ENCODE measurements at places on chromosomes 5 and 9.

DNA sequence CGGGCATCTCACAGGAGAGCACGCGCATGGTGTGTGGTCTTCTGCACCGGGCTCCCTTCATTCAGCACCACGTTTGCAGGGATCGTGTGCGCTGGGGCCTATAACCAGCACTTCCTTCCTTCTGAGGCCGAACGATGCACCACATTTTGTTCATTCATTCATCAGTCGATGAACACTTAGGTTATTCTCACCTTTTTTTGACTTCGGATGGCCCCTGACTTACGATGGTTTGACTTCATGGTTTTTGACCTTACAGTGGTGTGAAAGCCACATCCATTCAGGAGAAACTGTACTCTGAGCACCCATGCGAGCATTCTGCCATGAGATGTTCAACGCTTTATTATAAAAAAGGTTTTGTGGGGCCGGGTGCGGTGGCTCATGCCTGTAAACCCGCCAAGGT is 27.5 kb downstream of the TSPAN17 start:
- no peak for DNase-seq

GRCh38 chr9:101458963-101459631 is 23.5 kb upstream of the ALDOB start:
- DNase-seq: no peak

DNA sequence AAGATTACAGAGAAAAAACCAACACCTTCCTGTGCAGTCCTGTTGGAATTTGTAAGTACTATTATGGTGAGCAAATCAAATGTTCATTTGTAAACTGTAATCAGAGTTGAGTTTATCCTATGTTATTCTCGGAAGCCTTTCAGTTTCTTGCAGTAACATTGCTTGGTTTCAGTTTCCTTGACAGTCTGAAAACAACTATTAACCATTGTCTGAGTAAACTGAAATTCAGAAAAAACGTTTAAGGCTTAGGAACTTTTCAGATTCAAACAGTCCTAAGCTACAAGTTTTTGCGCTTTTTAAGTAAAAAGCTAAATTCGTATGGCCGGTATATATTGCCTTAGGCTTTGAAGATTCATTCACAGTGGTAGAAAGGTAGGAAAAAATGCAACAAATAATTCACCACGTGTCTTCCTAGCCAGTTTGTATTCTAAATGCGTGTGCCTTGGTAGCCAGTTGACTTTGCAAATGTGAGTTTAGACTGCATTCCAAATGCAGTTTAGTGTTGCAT is 2.5 kb downstream of the GPBP1 start:
- no peak for DNase-seq

- DNase-seq: no peak
These were observed 232.8 kb downstream of the PDE4D start for GRCh38 chr5:59660737-59661136.

DNA sequence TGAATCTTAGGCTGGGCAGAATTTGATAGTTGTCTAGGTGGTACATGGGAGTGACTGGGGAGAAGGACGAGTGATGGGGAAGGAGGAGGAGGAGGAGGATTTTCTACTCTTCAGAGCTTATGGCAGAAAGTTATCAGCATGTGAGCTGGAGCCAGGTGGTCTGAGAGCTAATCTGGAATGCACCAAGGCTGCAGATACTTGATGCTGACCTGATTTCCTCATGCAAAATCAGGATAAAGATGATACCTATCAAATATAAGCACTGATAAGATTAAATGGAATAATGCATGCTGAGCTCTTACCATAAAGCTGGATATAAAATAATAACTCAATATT is 250.4 kb downstream of the SEMA5A start:
- no peak for DNase-seq

DNA sequence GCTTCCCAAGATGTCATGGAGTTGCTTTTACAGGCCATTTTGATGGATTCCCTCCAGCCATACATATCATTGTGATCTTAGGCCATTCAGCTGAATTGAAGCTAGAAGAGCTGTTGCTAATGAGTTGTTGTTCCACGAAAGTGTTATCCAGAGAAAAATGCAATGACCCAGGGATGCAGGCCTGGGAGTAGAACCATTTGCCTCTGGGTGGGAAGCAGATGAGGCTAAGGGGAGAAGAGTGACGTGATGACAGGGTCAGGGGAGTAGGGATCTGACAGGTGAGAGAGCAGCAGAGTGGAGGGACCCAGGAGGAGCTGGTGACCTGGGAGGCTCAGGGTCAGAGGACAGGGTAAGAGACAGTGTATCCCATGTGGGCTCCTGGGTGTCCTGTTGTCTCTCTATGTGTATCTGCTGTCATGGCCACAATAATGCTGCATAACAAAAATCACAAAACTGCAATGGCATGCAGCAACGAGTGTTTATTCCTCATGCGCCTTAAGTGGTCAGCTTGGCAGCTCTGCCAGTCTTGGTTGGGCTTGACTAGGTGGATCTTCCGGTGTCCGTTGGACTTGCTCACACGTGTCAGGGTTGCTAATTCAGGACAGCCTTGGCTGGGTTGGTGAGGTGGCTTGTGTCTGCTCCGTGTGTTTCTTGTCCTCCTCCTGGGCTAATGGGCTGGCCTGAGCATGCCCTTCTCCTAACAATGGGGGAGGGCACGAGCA is 90.6 kb downstream of the LIFR start:
- no peak for DNase-seq

DNA sequence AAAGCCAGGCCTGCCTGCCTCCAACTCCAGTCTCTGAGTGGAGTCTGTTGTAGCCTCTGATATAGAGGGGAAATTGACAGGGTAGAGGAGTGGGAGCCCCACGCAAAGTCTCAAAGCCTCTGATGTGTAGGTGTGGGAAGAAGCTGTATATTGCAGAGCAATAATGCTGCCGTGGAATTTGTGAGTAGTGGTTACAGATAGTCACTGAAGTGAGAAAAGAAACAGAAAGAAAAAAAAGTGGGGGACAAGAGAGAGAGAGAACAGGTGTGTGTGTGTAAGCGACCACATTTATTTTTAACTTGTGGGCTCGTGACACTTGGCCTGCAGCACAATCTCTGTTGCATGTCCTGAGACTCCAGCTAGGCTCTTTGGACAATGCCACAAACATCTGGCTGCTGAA is 227.8 kb downstream of the NSG2 start:
- no peak for DNase-seq

- no peak for DNase-seq
These were observed 21.7 kb upstream of the SPINK7 start for GRCh38 chr5:148290271-148291195.

DNA sequence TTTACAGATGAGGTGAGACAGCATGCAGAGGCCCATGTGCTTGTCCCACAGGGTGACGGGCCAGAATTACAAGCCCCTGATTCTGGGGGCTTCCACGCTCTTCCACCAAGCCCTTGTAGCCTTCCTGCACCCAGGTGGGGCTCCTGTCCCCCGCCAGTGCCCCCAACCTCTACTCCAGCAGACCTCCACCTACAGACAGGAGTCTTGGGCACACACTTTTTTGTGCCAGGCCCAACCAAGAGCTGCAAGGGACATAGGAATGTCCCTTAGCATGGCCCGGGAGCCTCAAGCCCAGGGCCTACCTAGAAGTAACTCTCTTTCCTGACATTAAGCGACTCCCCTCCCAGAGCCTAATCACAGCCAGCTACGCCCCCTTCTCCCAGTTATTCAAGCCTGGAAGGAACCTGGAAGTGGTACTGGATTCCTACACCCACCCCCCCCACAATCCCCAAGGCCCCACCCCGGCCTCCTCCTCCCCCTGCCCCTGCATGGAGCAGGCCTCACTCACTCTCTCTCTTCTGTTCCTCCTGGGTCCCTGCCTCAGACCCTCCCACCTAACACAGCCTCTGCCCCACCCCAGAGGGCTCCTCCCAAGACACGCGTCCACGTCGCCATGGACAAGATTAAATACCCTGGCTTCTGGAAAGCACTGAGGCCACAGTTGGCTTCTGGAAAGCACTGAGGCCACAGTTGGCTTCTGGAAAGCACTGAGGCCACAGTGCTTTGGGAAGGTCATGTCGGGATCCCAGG is 30.5 kb downstream of the ADAMTS2 start:
- no peak for DNase-seq

- no peak for DNase-seq
These were observed 23.3 kb downstream of the KCNMB1 start for GRCh38 chr5:170365831-170366230.

DNA sequence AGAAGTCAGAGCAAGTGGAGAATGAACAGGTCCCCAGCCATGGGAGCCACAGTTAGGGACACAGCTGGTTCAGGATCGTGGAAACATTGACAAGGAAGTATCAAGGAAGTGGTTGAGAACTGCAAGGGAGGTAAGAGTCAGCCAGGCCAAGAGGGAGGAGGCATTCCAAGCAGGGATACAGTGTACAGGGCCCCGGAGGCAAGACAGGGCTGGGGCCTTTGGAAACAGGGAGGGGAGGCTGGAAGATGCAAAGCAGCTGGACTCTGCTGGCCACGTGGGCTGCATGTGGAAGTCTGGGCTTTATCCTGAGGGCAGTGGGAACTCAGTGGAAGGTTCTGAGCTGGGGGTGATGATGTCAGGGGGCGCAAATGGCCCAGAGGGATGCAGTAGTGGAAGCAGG is 14.2 kb downstream of the CCDC180 start:
- no peak for DNase-seq

DNA sequence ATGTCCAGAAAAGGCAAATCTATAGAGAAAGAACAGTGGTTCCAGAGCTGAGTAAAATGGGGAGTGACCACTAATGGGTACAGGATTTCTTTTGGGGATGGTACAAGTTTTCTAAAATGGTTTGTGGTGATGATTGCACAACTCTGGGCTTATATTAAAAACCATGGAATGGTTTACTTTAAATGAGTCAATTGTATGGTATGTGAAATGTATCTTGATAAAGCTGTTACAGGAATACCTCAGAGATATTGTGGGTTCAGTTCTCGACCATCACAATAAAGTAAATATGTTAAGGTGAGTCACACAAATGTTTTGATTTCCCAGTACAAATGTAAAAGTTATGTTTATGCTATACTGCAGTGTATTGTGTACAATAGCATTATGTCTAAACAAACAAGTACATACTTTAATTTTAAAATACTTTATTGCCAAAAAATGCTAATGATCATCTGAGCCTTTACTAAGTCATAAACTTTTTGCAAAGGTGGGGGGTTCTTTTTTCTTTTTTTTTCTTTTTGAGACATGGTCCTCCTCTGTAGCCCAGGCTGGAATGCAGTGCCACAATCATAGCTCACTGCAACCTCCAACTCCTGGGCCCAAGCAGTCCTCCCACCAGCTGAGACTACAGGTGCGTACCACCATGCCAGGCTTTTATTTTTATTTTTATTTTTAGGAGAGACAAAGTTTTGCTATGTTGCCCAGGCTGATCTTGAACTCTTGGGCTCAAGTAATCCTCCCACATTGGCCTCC is 65.9 kb downstream of the SHOC1 start:
- DNase-seq: no peak

DNA sequence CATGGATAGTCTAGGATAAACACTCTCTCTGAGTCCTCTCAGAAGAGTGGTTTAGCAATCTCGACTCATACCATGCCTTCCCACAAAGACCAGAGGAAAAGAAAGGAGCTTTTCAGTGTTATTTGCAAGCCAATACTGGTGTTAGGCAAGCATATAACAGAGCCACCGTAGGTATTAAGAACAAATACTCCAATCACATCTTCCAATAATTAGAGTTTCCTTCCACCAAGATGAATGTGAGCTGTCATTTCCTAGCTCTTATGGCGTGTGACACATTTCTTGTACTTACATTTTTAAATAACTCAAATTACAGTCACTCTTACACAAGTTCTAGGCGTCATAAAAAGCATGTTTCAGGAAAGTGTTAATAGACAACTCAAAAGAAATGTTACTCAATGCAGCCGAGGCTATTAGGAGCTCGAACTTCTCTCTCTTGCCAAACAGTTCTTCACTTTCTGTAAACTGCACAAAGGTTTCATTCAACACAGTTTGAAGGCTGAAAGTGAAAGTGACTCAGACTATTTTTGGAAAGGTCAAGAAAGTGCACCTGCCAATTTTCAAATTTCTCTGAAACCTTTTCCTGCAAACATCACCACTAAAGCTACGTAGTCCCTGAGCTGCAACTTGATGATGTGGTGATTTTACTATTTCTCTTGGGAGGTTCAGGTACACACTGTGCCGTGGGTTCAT is 153.8 kb downstream of the AUH start:
- DNase-seq: no peak

DNA sequence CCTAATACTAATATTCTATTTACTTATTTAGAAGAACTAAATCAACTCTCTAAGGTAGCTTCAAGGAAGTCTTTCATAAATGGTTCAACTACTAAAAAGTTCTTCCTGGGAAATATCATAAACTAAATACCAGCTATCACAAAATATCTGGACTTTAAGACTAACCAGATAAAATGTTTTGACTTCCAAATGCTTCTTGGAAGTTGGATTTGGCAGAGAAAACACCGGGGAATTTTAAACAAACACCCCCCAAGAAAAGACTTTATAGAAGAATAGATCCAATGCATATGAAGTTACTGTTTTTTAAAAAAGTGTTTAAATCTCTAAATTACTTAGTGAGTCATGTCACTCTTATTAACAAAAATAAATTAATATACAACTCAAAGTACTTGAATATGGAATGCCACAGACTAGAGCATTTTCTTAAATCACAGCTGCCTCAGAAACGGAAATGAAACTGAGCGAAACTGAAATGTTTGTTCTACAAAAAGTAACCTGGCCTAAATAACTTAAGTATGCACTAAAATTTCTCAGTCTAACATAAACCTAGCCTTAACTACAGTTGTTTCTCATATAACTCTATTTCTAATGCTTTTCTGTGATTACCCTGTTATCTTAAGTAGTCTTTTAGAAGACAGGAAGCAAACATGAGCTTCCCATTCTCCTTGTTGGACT is 6.8 kb downstream of the ABCA1 start:
- DNase-seq: no peak

DNA sequence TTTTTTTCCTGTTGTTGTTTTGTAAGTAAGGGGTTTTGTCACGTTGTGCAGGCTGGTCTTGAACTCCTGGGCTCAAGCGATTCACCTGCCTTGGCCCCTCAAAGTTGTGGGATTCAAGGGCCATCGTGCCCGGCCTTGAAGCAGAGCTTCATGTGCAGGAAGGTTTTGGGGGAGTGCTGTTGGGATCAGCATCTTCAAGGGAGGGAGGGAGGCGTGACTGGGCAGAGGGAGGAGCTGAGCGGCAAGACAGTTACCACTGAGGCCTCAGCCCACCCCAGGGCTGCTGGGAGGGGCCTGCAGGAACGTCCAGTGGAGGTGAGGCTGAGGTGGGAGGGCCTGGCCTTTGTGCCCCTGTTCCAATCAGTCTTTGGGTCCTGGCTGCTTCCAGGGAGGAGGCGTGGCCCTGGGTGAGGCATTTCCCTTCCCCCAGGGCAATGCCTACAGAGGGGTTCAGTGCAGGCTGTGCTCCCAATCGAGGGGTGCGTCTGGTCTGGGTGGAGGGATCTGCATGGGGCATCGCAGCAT is 21.4 kb downstream of the OR2V1 start:
- no peak for DNase-seq

- no peak for DNase-seq
These were observed 54.0 kb upstream of the OLFM1 start for GRCh38 chr9:135033487-135033886.

DNA sequence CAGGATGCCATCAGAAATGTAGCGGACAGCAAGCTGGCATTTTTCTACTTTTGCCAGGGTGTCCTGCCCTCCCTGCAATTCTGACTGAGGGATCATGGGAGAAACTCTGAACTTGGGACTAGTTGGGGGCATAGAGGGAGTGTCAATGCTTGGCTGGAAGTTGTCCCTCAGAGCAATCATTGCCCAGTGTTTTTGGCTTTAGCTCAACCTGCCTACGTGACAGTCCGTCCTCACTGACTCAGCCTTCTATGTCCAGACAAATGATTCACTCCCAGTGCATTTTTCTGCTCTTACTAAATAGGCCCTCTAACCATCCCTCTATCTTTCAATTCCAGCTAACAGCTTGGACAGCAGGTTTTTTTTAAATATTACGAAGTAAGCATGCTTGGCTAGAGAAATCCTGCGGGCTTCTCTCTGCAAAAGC is 627.4 kb downstream of the TLR4 start:
- no peak for DNase-seq
